ENCODE measurements at places on chromosomes 13 and 19. TPM values are rescaled to one million over a fixed set of nuclear protein-coding genes. Genes with fewer than 3 reads are reported as not detected.

Gene FLT3
- total RNA-seq = not detected

Gene ZNF726
- 5.9 TPM for total RNA-seq

Gene FAM216B
- total RNA-seq = not detected

Gene ANGPTL4
- total RNA-seq = 0.22 TPM

Gene PSG11
- total RNA-seq = 0.22 TPM

Gene CLEC17A
- not detected for total RNA-seq

Gene PEAK3
- not detected for total RNA-seq

Gene TEX29
- total RNA-seq = not detected

Gene TMEM272
- not detected for total RNA-seq

Gene KIR3DL2
- total RNA-seq = not detected

Gene ZNF649
- 6.4 TPM for total RNA-seq

Gene CNN1
- 4.7 TPM for total RNA-seq

Gene AMER2
- 0.43 TPM for total RNA-seq

Gene ZNF112
- total RNA-seq = 4.3 TPM

Gene CBARP
- total RNA-seq = 3.5 TPM

Gene TNNT1
- total RNA-seq = 80.9 TPM

Gene TRPC4
- total RNA-seq = under 0.01 TPM

Gene ZNF497
- 3.3 TPM for total RNA-seq

Gene PLPPR2
- 14.1 TPM for total RNA-seq

Gene EBI3
- 0.79 TPM for total RNA-seq

Gene USHBP1
- not detected for total RNA-seq

Gene CGB7
- total RNA-seq = 4.7 TPM

Gene ZNF433
- total RNA-seq = 15.7 TPM

Gene SERPINE3
- total RNA-seq = under 0.01 TPM

Gene DAND5
- total RNA-seq = 0.11 TPM

Gene CATSPERD
- not detected for total RNA-seq

Gene PRR19
- 1.2 TPM for total RNA-seq

Gene ATP5F1D
- 23.4 TPM for total RNA-seq

Gene MED4
- total RNA-seq = 26.7 TPM

Gene ONECUT3
- not detected for total RNA-seq

Gene KLK12
- total RNA-seq = not detected

Gene PDCD5
- 50.3 TPM for total RNA-seq

Gene TNFSF11
- total RNA-seq = not detected

Gene MAMSTR
- 2.4 TPM for total RNA-seq

Gene LHB
- total RNA-seq = not detected
